ENCODE measurements at places on chromosomes 3 and 15.

DNA sequence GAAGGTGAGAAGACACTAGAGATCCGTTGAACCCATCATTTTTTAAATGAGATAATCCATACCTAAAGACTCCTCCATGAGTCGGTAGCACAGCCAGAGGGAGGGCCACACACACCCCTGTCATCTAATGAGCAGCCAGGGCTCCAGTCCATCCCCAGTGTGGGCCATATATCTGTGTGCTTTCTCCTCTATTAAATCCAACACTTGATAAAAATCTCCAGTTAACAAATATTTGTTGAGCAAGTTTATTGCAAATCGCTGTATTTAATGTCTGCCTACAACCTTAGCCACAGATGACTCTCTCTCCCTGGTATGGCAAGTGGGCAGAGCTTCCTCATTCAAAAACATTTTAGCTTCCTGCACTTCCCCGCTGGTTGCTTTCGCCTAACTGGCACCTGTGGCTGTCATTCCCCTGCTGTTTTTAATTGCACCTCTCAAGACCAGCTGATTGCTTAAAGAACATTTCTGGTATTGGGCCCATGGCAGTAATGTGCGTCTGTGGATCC is 82.8 kb downstream of the SMAD3 start:
- DNase-seq, result no peak

DNA sequence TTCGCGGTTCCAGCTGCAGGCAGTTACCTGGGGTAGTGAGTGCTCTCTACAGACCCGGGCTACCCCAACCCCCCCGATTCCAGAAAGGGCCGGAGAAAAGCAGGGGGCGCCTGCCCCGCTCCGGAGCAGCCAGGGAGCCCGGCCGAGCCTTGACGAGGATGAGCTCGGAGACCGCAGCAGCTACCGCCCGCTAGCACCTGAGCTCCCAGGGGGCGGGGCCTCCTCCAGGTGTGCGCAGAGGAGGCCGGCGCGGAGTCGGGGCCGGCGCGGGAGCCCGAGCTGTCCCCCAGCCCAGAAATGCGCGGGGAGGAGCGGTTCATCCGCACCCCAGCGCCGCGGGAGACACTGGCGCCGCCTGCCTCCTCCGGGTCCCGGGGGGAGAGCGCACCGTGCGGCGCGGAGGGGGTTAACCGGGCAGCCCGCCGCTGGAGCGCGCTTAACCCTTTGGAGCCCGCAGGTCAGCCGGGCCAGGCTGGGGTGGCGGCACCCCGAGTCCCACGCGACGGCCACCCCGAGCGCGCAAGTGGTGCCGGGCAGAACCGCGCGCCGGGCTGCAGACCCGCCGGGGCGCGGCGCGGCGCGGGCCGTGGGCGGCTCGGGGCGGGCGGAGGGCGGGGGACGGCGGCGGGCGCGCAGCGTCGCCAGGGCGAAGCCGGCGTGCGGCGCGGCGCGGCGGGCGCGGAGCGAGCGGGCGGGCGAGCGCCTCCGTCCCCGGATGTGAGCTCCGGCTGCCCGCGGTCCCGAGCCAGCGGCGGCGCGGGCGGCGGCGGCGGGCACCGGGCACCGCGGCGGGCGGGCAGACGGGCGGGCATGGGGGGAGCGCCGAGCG is at the start of gene CACNA1D:
Gene CACNA1D (plus strand): TSS at position 649 of the 829 bp plus-strand sequence. CDS start 556 bp downstream, outside the sequence.
- DNase-seq, result no peak

DNA sequence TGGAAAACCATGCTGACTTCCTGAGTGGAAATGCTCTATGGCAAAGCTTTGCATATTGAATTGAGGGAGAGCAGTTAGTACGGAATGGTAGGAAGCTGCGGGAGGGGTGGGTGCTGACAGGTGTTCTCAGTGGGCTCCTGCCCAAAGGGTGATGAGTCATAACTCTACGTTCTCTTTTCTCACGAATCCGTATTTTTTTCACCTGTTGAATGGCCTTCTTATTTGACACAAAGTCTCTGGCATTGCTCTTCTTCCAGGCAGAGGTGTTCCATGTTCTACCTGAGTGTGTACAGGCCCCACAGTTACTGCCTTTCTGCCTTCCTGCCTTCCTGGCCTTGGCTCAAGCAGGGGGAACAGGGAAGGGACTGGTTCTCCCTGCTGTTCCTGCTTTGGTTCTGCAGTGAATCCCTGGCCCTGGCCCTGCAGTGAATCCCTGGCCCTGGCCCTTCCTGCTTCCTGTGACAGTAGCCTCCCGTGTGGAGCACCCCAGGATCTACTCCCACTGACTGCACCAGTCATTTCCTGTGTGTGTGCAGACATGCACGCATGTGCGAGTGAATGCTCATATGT is 31.9 kb downstream of the TRAK1 start:
- no peak for DNase-seq

GRCh38 chr15:74144153-74144775 is 13.9 kb downstream of the ISLR2 start:
- no peak for DNase-seq

- DNase-seq, result no peak
Measured at GRCh38 chr3:167958141-167958540, 137.6 kb downstream of the GOLIM4 start.
